Anterior cingulate cortex (tissue), 58 donors: ENCODE measurements at places on chromosomes 5 and 9.

DNA sequence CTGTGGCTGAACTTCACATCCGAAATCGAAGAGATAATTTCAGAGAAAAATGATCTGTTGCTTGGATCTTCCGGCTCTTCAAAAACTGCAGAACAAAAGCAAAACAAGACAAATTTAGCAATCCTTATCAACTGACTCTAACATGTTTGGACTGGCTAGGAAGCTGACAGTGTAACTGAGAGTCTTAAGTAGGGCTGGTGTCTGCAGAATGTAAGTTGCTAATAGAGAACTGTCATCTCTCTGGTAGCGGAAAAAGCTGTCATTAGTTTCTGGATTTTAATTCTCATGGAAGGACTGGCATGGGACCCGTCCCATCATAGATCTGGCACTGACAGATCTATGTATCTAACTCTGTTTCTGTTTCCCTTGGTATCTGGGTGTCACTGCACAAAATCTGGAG is 84.4 kb upstream of the GPR151 start:
- no peak for DNase-seq

GRCh38 chr5:66406761-66407336 is 189.3 kb upstream of the MAST4 start:
- no peak for DNase-seq

DNA sequence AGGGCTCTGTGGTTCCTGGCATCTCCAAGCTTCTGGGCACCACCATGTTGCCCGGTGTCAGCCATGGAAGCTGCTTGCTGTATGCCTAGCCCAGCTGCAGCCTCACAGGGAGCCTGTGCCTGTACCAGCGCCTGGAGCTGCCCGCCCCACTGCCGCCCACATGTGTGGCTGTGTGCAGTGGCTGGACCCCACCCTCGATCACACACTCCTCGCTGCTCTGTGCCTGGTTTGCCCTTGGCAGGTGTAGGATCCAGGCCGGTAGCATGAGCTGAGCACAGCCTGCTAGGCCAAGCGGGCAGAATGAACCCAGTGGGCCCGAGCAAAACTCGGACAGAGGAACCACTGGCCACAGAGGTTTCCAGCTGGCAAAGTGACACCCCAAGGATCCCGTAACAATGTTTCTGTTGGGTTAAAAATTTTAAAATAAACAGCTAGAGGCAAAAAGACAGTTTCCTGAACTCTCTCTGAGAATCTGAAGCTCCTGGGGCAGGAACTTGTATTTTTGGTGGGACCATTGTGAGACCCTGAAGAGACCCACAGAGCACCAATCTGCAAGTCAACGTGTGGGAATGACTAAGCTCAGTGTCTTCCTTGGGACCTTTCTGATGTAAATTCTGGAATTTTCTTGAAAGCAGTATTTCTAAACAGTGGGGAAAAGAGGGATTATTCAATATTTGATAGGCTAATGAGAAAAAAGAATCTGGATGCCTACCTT is 73.1 kb upstream of the CCDC112 start:
- no peak for DNase-seq

DNA sequence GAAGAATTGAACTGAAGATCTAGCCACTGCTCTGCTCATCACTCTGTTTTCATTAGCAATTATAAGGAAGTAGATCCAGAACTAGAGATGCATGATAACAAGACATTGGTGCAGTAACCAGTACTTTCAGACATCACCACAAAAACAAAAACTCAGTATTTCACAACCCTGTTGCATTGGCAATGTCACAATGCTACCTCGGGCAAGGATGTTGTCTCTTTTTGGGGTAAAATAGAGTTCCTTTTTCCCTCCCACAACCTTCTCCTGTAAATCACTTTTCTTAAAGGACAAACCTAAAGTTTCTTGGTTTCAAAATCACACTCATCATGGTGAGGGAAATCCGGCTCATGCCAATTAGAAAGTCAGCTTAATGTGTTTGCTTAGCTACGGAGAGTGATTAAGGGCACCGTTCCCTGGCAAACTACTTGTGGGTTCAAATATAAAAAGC is 420.1 kb upstream of the MEF2C start:
- DNase-seq, result no peak

- DNase-seq, result no peak
These were observed 1.6 kb upstream of the ARRDC1 start for GRCh38 chr9:137603879-137604278.

DNA sequence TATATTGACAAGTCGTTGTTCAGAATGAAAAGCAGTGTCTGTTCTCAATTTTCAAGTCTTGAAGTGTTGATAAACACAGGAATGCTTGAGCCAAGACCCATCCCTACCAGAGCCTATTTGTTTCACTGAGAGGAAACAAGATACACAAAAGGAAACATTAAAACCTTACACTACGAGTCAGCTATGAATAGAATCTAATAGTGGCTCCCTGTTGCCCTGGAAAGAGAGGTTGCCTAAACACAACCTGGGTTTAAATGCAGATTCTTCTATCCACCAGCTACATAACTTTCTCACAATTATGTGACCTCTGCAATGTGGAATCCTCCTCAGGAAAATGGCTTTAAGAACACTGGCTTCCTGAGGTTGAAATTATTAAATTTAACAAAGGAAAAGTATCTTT is 29.1 kb upstream of the BNC2 start:
- no peak for DNase-seq

DNA sequence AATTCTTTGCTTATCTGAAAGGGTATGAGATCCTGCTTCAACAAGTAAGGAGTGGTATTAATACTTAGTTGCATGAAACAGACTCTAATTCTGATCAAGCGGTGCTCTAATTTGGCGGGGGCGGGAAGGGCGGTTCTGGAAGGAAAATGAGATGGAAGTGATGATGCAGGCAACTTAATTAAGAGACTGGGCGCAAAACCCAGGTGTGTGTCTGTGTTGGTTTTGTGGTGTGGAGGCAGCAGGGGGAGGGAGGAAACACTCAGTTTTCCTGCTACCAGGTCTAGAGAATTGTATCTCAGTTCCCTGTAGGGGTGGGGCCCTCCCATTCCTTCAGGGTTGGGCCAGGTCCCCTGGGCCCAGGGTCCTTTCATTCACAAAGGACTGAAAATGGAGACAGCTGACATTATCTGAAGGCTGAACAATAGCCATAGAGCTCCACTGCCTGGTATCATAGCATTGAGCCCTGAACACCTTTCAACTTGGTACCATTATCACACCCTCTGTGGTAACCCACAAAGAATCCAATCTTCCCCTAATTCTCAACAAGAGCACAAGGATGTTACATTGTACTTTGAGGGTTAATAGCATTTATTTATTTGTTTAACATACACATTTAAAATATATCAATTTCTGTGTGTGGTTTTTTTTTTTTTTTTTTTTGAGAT is 17.2 kb upstream of the C5orf47 start:
- DNase-seq, result no peak

DNA sequence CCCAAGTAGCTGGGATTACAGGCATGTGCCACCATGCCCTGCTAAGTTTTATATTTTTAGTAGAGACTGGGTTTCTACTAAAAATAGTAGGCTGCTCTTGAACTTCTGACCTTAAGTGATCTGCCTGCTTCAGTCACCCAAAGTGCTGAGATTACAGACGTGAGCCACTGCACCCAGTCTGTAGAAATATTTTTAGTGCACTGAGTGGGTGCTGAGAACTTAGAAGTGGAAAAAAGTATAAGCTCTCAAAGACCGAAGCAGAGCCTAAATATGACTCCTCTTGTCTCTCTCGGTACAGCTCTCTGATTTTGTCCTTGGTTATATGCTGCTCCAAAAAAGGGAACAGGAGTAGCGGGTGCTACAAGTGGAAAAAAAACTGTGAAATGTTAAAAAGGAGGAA is 353.8 kb upstream of the IZUMO3 start:
- DNase-seq, result no peak

GRCh38 chr5:82719368-82719767 is 357.8 kb downstream of the TMEM167A start:
- DNase-seq, result no peak

- DNase-seq, result no peak
These were observed 113.2 kb downstream of the TLE4 start for GRCh38 chr9:79684711-79685575.

DNA sequence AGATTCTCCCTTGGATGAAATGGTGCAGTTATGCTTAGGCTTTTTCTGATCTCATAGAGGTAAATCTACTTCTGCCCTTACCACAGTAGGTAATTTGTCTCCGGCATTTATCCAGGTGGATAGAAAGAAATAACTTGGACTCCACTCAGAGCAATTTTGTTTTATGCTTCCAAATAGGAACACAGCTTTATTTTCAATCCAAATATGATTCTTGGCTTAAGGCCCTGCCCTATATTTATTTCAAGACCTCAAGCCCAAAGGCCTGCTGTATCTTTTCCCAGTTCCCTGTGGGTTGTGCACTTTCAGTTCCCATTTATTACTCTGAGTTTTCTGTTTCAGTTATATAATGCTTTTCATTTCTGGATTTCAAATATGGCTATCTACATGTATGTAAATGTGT is 274.2 kb upstream of the SMC2 start:
- no peak for DNase-seq

GRCh38 chr9:131769361-131769760 is 29.5 kb upstream of the RAPGEF1 start:
- no peak for DNase-seq

GRCh38 chr9:88812938-88813637 is 178.2 kb upstream of the S1PR3 start:
- no peak for DNase-seq

DNA sequence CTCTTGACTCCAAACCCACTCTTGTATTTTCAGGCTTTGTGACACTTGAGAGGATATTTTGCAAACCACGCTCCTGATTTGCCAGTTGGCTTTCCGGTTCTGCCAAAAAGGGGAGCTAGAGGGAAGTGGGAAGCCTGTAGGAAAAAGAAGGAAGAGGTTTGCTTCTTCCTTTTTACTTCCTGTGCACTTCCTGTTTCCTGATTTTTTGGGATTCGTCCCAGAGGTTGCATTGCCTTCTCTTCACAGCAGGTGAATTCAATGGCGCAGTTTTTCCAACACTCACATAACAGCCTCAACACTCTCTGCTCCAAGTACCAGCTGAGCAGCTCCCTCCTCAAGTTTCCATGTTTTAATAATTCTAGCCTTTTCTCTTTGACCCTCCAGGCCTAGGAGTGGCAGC is 47.7 kb downstream of the SLC24A2 start:
- no peak for DNase-seq

DNA sequence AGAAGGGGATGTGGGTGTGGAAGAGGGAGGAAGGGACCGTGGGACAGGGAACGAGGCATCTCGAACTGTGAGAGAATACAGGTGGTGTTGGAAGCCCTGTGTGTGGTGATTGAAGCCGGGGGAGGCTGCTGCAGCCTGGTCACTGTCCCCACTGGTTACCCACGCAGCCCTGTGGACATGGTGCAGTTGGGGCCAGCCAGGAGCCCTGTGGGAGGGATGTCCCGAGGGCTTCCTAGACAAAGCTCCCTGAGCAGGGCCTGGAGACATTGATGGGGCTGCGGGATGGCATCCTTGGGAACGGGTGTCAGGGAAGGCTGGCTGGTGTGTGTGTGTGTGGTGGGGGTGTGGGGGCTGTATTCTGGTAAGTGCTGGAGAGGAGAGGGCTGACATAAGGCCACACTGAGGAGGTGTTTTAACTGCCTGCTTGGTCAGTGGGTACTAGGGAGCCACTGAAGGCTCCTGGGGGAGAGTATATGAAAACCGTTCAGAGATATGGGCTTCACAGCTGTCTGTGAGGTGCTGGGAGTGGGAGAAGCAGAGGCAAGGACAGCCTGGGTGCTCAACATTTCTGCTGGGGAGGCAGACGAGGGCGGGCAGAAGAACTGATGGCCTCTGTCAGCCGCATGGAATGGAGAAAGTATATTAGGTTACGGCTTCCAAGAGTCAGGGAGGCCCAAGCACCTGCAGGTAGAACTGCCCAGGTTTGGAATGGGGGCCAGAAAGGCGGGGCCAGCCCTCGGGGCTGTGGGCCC is 20.0 kb downstream of the WNK2 start:
- DNase-seq, result no peak

GRCh38 chr5:114327474-114327873 is 34.4 kb upstream of the KCNN2 start:
- DNase-seq, result no peak

DNA sequence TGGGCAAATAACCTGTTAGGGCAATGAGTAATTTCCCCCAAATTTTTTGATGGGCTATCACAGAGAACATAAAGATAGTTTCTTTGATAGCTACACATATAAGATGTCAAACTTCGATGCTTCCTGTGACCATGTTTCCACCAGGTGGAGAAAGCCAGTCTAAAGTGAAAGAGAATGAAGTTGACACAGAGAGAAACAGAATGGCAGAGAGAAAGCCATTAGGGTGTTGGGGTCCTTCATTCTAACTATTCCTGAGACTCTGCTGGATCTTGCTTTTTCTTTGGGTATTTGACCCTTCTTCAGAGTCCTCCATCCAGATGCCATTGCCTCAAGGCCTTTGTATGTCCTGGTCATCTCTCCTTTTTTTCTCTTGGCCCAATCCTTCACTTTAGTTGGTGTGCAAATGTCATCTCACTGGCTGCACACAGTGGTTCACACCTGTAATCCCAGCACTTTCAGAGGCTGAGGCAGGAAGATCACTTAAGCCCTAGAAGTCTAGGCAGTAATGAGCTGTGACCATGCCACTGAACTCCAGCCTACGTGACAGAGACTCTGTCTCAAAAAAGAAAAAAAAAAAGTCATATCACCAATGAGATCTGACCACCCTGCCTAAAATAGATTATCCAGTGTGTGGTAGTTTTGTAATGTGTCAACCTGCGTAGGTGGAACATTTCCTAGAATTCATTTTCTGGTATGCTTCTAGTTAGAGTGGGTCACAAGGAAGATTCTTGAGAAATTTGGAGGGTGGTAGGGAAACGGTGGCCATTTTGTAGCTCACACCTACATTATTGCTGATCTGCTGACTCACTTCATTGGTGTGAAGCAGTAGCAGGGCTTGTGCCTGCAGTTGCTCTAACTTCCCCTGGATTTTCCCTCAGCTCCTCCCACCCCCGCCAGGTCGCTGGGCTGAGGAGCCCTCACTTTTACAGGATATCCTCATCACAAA is 20.8 kb upstream of the KIF2A start:
- no peak for DNase-seq

DNA sequence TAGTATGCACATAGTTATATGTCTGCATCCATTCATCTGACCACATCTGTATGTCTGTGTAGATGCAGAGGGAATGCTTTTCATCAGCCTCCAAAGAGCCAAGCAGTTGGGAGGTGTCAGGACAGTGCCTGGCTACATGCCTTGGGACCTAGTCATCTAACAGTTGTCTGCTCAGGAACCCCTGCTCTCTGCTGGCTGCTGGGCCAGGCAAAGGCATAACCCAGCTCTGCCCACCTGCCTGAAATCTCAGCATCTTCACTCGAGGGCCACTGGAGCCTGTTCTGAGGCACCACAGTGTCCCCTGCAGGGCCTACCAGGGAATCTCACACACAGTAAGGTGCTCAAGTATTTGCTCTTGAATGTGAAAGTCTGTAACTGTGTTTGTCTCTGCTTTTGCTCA is 3.7 kb downstream of the C9orf50 start:
- DNase-seq, result peak; percentile 33
